Natural killer cell (primary cell): ENCODE measurements at places on chromosomes 4 and X.

GRCh38 chr4:8831221-8832112, 40.2 kb downstream of the HMX1 start:
- no peak for DNase-seq

DNA sequence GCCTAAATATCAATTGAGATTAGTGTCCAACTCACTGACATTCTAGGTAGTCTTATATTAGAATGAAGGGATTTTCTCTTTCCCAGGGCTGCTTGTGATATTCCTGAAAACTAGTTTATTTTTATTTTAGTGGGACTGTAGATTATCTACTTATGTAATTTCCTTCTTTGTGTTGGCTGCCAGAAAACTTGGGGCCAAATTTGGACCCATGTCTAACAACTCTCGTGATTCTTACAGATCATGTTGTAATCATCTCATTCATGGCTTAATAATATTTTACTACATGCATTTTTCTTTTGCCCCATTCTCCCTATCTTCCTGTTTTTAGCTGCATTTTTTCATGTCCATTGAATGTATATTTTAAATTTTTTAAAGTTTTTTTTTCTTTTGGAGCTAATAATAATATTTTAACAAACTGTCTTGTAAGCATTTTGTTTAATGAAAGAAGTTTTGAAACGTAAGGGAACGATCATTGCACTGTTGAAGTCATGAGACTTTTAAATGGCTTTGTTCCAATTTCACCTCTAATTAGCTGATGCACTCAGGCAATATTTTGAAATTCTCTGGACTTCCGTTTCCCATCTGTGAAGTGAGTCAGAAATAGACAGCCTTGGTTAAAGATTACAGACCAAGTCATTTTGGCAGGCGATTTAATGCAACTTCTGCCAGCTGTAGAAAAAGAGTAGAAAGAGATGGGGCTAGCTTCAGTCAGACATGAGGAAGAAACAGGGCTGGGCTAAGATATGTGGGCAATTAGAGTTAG, 14.3 kb upstream of the TDO2 start:
- no peak for DNase-seq

DNA sequence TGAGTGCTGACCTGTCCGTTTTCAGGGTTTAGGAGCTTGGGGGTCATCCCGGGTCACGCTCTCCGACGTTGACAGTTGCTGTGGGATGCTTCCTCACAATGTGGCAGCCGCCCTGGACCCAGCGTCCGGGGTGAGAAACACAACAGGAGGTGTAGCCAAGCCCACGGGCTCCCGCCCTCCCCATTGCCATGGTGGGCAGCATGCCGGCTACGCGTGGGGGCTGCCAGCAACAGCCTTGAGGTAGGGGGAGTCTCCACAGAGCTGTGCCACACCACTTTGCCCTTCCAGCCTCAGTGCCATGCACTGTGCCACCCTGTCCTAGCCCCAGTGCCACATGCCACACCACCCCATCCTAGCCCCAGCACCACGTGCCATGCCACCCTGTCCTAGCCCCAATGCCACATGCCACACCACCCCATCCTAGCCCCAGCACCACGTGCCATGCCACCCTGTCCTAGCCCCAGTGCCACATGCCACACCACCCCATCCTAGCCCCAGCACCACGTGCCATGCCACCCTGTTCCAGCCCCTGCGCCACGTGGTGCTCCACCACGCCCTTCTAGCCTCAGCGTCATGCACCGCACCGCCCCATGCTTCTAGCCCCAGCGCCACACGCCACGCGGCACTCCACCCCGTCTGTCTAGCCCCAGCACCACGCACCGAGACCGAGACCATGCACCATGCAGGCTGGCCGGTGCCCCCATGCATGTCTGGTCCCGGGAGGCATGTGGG, 8.5 kb upstream of the HGFAC start:
- no peak for DNase-seq

DNA sequence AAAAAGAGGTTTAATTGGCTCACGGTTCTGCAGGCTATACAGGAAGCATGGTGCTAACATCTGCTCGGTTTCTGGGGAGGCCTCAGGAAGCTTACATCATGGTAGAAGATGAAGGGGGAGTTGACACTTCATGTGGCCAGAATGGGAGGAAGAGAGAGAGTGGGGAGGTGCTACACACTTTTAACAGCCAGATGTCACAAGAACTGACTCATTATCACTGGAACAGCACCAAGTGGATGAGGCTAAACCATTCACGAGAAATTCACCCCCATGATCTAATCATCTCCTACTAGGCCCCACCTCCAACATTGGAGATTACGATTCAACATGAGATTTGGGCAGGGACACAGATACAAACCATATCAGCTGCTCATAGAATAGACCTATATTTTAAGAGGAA, 255.8 kb downstream of the OPHN1 start:
- DNase-seq = no peak

DNA sequence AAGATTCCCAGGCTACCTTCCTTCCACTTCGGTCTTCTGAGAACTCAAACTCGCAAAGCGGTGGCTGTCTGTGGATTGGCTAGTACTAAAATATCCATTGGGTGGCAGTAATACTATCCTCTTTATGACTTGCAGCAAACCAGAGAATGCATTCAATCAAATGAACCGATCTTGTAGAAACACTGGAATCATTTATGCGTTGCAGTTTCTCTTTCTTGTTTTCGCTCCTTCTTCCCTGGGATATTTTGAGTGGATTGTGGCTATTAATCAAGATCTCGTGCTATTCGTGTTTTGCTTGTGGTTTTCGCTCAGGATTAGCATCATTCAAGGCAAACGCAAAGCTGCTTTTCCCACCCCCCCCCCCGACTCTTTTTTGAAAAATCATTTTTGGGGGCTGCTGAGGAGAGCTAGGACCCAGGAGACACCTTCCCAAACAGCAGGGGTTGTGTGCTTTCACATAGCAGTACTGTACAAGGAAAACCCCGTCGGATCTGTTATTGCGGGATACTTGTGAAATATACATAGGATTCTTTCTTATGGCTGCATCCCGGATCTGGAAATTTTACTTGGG, at the start of gene IL1RAPL1:
IL1RAPL1 (plus strand) TSS at position 466 of the 571 bp plus-strand sequence.
- DNase-seq = no peak

DNA sequence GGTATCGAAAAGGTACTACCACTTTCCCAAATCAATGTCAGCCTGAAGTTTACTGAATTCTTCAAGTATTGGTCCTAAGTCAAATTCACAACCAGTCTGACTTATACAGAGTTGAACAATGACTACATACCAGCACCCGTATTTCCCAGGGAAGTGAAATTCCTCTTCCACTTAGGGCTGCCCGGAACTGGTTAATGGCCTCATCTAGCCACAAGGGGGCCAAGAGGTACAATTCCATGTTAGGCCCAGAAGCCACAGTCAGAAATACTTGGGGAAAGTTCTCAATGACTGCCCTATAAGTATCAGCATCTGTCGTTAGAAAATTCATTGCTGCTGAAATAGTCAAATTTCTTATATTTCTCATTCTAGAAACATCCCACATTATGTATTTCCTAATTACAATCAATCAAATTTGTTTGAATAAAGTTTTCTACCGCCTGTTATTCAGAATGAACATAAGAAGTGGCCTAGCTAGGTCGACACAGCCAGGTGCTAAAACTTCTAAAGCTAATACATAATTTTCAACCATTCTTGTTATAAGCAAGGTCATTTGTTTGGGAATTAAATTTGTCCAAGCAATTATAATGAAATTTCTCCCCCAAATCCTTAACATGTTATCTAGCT, 5.6 kb upstream of the PCDH7 start:
- peak; percentile 3 for DNase-seq

DNA sequence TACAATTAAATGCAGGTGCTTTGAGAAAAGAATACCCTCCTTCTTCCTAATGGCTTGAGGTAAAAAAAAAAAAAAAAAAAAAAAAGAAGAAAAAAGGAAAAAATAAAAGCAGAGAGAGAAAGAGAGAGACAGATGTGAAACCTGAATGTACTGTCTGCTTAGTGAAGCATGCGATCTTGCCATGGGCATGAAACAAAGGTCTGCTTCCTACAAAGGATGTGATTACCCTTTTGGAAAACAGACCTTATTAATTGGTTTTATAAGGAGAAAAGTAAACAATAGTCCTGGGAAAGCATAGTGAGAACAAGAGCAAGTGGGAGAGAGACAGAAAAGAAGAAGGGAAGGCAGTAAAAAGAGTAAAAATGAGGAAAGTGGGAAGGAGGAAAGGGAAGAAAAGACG, 526.1 kb upstream of the PABPC4L start:
- no peak for DNase-seq

GRCh38 chr4:10006231-10006600, 15.1 kb downstream of the SLC2A9 start:
- no peak for DNase-seq

GRCh38 chr4:118918388-118918787, 29.7 kb downstream of the SYNPO2 start:
- no peak for DNase-seq

- DNase-seq = no peak
These were observed 687.2 kb upstream of the AADAT start for GRCh38 chr4:170776983-170777382.

DNA sequence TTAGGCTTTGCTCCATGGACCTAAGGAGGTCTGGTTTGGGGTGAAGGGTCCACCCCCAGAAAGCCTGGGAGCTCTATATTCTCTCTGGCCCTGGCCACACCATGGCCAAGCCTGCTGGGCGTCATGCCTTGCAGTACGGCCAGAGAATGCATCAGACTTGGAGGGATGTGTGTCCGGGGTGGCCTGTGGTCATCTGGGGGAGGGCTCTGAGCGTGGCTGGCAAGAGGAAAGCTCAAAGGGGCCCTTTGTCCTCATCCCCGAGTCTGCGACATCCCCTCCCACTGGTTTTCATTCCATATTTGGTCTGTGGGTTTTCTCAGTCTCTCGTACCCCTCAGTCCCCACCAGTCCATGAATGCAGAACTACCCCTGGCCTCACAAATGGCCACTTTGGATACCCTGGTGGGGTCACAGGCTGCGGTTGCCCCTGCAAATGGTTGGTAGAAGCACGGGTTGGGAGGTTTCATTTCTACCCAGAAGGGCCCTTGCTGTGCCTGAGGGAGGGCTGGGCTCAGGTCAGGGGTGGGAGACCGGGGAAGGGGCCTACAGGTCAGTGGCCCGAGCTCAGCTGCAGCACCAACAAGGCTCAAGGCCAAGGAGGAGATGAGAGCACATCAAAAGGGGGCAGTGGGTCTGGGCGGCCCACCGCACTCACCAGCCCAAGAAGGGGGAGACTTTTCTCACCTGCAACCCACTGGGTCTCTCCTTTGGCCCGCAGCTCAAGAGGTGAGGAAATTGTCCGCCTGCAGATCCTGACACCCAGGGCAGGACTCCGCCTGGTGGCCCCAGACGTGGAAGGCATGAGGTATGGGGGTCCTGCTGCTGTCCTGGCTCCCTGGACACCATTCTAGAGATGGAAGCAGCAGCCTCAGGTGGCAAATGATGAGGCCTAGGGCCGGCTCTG, 30.2 kb downstream of the ZNF185 start:
- DNase-seq = no peak

- DNase-seq = no peak
These were observed 283.1 kb upstream of the SPANXN4 start for GRCh38 chrX:142742581-142742980.

- no peak for DNase-seq
These were observed 653.0 kb downstream of the CCSER1 start for GRCh38 chr4:90780193-90780592.

- DNase-seq = no peak
These were observed 75.2 kb upstream of the NUDT6 start for GRCh38 chr4:122997463-122998101.

DNA sequence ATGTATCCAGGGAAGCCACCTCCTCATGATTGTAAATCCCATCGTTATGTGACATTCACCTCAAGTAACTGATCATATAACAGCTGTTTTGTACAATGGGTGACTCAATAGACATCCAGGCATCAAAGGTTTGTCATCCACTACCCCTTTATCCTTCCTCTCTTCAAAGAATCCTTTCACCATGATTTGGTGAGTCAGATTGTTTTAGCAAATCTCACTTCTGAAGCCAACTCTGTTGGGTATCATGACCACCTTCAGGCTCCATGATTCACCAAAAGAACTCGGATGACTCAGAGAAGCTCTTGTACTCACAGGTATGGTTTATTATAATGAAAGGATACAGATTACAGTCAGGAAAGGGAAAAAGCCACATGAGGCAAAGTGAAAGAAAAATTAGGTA, 132.1 kb downstream of the PWWP3B start:
- DNase-seq = no peak

- DNase-seq = no peak
These were observed 276.5 kb upstream of the SFRP2 start for GRCh38 chr4:154065368-154065767.

GRCh38 chr4:26028793-26029567, 115.0 kb downstream of the SMIM20 start:
- peak; percentile 66 for DNase-seq

- no peak for DNase-seq
These were observed 916 bp downstream of the MXRA5 start for GRCh38 chrX:3345281-3346191.

- DNase-seq = no peak
These were observed 68.6 kb downstream of the DTHD1 start for GRCh38 chr4:36349938-36350549.

DNA sequence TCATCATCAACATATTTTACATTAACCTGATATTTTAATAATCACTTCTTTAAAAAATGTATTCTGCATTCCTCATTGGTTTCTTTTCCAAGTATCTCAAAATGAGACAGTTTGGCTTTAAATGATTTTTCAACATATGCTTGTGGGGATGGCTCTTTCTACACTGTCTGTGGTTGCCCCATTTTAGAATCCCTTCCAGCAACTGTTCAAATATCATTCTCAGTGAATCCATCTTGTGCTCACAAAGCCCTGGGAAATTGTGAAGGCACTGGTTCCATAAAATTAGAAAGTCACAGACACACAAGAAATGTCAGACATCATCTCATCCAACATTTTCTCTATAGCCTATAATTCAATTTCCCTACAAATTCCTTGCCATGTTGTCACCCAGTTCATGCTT, 103.5 kb downstream of the LNX1 start:
- DNase-seq = no peak

DNA sequence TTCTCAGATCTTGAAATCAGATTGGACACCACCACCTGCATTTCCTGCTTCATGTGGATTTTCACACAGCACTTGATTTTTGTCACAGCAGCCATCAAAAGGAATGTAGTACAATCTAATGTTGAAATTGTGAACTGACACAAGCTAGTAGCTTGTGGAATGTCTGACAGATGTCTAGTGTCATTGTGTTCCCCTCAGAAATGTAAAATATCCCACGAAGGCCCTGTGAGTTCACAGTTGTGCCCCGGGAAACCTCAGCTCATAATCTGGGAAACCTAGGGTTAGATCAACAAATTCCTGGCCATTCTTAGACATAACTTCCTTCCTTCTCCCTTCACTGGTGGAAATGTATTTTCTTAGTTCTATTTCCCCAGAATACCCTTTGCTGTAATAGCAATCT, 205.7 kb downstream of the AR start:
- no peak for DNase-seq
